ENCODE measurements at places on chromosomes 12 and 14.
A peak's percentile ranks its signal among the peaks of the same experiment; 100 is the strongest.

DNA sequence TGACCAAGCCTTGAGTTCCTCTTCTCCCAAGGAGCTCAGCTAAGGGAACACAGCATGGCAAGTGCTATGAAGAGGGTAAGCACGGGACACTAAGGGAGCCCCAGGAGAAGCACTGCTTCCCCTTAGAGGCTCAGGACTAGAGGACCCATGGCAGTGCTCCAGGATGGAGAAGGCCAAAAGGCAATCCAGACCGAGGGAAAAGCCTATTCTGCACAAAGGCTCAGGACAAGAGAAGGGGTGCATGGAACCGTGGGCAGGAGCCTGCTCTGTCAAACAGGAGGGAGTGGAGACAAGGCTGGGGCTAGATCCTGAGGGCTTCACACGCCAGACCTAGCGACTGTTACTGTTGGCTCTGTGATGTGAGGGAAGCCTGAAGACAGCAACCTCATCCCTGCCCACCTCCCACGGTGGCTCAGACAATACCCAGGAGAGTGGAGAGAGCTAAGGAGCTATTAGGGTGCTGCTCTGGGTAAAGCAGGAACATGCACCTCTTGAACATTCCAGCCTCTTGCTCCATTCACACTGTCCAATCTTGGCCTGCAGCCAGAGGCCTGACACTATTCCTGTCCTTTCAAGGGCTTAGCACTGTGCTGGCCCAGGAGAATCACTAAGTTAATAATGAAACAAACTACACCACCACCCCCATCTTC is 24.2 kb downstream of the OTUB2 start:
- no peak for DNase-seq

- DNase-seq: no peak
Observed at GRCh38 chr12:117985182-117985581, 16.4 kb upstream of the KSR2 start.

- DNase-seq: no peak
Observed at GRCh38 chr12:22415342-22416309, 81.1 kb upstream of the ST8SIA1 start.

DNA sequence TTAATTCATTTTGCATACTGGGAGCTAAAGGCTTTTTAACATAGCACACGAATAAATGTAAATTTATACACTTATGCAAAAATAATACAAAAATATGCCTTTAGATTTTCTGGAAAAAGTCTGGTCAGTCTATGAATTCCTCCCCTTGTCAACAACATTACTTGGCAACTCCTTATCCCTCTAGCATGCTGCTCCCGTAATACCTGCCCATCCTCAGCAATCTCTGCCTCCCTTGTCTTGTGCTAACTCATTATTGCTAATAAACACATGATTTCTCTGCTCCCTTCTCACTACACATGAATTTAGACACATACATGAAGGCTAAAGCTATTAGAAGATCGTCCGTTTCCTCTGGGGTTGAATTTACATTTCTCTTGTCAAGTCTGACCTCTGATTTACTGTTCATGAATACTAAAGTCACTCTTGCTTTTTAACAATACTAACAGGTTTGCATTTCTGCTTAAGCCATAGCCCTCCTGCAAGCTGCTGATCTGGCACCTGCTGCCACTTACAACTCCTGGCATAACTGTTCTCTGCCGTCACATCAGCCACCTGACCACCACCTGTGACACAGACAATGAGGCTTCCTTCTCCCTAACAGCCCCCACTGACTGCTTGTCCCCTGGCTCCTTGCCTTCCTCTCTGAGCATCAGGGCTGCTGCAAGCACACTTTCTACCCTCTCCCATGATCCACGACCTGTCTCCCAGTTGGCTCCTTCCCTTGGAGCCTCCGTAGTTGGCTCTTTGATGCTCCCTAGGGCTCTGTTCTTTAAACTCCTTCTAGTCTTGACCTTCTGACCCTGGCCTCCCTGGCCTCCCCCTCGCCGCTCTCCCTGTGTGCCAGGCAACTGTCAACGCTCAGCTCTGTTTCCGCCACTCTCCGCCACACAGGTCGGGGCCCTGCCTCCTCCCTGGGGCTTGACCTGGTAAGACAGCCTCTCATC is 177.6 kb downstream of the CALM1 start:
- DNase-seq: no peak

- DNase-seq: no peak
Observed at GRCh38 chr12:27747111-27747820, 32.8 kb upstream of the KLHL42 start.

DNA sequence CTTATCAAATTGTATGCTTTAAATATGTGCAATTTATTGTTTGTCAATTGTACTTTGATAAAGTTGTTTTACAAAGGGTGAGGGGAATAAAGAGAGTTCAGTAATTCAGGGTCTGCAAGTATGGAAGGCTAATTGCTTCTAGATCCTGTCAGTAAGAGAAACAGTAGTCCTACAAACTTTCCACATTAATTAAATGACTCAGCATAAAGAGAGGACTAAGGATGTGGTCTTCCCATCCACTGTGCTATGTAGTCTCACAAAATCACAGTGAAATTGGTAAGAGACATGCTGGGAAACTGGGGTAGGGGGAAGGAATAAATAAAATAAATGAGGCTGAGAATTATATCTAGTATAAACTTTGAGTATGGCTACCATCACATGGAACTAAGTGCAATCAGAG is 130.2 kb upstream of the PKP2 start:
- DNase-seq: no peak

DNA sequence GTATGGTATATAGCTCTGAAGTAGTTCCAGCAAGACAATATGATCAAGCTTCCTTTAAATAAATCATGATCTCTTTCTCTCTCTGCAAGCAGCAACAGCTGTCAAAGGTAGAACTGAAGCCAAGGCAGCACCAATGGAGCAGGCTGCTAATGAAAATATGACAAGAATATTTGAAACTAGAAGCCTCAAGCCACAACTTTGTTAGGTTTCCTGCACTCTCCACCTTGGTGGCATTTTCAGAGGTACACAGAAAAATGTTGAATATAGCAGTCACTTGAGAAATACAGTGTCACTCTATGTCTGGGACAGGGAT is 43.8 kb upstream of the PSMA6 start:
- DNase-seq: no peak

DNA sequence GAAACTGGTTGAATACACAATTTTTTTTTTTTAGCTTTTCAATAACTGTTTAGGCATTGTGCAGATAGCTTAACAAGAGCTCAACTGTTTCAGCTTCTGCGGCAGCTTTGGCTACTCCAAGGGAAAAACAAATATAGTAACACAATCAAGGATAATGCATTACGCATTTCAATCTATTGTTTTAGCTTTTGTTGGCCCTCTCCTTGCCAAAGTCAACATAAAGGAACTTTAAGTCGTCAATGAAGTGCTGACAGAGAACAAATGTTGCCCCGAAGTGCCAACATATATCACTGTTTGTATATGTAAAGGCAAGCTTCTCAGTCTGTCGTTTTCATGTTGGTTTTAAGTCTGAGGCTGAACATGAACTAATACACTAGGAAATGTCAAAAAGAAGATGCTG is 1087.4 kb upstream of the FLRT2 start:
- DNase-seq: peak; percentile 1

GRCh38 chr14:104967386-104968152 is 10.6 kb downstream of the AHNAK2 start:
- DNase-seq: no peak

DNA sequence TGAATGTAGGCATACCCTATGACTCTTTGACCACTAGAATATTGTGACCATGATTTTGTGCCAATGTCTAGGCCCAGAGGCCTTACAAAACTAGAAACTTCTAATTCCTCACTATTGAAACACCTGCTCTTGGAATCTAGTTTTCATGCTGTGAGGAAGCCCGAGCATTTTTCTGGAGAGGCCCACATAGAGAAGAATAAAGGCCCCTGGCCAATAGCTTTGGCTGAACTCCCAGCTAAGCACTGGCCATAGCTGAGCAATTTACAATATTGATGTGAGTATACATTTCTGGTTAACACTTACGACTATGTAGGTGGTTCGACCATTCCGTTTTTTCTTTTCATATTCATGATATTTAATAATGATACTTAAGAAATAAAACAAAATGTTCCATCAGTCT is 190.3 kb downstream of the KCNH5 start:
- DNase-seq: no peak

- DNase-seq: no peak
Observed at GRCh38 chr14:104228221-104228620, 89.8 kb downstream of the KIF26A start.

Data from kidney capillary endothelial cell (primary cell).